GM23248 (cell line): ENCODE measurements at places on chromosomes 4 and X.
A peak's percentile ranks its signal among the peaks of the same experiment; 100 is the strongest.

DNA sequence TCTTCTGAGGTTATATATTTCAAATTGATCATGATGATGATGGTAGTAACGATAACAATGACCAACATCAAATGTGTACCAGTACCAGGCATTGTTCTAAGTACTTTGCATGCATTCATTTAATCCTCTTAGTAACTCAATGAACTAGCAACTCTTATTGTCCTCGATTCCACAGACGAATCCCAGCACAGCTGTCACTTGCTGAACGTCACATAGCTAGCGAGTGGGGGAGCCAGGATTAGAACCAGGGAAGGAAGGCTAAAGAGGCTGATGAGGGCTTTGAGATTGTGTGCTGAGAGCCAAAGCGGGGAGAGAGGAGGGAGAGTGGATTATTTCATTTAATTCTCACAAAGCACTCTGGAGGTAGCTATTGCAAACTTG lies 103.6 kb downstream of the PHOX2B start:
- no peak for DNase-seq

GRCh38 chr4:88812420-88812819 lies 114.8 kb upstream of the NAP1L5 start:
- DNase-seq, result no peak

GRCh38 chr4:152458801-152459302 lies 77.0 kb downstream of the FBXW7 start:
- DNase-seq, result peak; percentile 2

GRCh38 chrX:129626026-129626425 lies 28.7 kb downstream of the APLN start:
- DNase-seq, result no peak

DNA sequence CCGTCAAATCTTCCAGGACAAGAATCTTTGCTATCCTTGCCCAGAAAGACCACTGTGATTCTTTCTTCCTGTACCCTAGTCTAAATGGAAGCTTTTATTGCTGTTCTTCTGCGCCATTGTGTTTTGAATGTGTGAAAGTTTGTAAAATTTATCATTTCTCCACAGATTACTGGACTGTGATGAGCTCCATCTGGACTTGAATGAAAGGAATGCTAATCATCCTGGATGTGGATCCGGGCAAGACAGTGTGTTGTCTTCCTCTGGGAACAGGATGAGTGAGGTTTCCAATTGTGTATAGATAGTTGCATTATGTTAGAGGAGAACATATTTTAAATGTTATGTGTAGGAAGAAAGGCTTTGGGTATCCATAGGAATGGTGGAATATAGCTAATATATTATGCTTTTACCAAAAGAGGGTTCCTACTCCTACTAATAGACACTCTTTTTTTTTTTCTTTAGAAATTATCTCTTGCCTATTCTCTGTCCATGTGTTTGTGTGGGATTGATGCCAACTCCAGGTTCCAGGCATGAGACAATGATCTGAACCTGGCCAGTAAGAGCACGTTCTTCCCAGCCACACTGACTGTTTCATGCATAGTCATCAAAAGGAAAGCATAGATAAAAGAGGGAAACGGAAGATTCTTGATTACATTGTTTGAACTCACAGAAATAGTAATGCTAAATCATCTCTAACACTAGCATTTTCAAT lies 803.6 kb upstream of the ADGRL3 start:
- DNase-seq, result no peak

- DNase-seq, result no peak
These were observed 15.7 kb downstream of the RNF128 start for GRCh38 chrX:106742193-106742592.

- no peak for DNase-seq
These were observed 123.9 kb upstream of the GC start for GRCh38 chr4:71907782-71908181.

- no peak for DNase-seq
These were observed 63.1 kb downstream of the SERPINA7 start for GRCh38 chrX:105975382-105975781.

GRCh38 chr4:165716472-165716871 lies 156.6 kb upstream of the TLL1 start:
- DNase-seq, result no peak

GRCh38 chr4:158079661-158080060 lies 93.2 kb downstream of the GASK1B start:
- DNase-seq, result peak; percentile 24

DNA sequence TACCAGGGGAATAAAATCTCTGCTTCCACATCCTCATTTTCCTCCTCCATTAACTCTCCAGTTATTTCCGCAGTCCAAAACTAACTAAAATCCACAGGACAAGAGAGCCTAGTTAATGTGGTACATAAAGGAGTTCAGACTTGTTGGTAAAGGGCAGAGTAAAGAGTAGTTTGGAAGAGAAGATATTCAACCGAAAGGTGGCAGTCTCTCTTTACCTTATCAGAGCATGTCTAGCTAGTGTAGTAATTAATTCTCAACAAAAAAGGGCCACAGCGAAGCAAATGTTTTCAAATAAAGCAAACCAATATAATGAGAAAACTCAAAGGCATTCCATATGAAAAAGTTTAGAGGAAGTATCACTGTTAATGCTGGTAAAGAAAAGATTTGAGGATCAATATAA lies 286.5 kb downstream of the GLUD2 start:
- DNase-seq, result no peak

- no peak for DNase-seq
These were observed 57.8 kb downstream of the PPP1R2C start for GRCh38 chrX:42720209-42720608.

- DNase-seq, result no peak
These were observed 85.9 kb downstream of the FIP1L1 start for GRCh38 chr4:53463340-53463739.

DNA sequence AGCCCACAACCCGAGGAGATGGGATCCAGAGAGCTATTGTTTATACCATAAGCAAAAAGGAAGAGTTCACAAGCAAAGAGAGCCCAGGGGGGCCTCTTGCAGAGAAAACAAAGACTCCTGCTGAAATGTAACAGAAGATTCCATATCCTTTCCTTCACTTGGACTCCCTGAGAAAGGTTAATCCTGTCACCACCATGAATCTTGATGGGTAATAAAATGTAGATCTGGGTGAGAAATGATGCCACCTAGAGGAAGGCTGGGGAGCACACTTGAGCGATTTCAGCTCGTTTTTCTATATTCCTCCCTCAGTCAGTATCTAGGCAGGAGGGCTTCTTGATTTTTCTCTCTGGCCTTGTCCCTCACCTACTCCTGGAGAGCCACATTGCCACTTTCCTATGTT lies 10.2 kb upstream of the KCNE5 start:
- peak; percentile 36 for DNase-seq

- peak; percentile 91 for DNase-seq
These were observed 1.0 kb upstream of the PDGFRA start for GRCh38 chr4:54228056-54228527.

DNA sequence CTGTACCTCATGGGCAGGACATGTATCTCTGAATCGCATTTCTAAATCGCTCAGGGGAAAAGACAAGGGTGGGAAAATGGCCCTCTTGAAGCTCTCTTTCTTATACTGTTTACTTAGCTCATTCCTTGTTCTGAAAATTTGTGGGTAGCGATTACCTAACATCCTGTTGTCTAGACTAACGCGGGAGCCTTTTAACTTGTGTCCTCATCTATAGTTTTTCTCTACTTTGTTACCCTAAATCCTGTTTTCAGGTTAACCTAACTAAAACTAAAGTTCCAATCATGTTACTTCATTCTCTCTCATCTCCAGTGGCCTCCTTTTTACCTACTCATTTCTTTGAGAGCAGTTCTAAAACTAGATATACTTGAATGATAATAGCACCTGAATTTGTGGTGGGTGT lies 45.0 kb downstream of the SNX25 start:
- DNase-seq, result no peak

GRCh38 chr4:167452922-167453430 lies 218.7 kb upstream of the SPOCK3 start:
- DNase-seq, result no peak

- DNase-seq, result no peak
These were observed 1.9 kb downstream of the SEC24D start for GRCh38 chr4:118834070-118834469.

- peak; percentile 86 for DNase-seq
These were observed 234.5 kb upstream of the SLIT2 start for GRCh38 chr4:20017070-20017776.

GRCh38 chr4:123398853-123399626 lies 2.4 kb downstream of the SPRY1 start:
- peak; percentile 75 for DNase-seq

DNA sequence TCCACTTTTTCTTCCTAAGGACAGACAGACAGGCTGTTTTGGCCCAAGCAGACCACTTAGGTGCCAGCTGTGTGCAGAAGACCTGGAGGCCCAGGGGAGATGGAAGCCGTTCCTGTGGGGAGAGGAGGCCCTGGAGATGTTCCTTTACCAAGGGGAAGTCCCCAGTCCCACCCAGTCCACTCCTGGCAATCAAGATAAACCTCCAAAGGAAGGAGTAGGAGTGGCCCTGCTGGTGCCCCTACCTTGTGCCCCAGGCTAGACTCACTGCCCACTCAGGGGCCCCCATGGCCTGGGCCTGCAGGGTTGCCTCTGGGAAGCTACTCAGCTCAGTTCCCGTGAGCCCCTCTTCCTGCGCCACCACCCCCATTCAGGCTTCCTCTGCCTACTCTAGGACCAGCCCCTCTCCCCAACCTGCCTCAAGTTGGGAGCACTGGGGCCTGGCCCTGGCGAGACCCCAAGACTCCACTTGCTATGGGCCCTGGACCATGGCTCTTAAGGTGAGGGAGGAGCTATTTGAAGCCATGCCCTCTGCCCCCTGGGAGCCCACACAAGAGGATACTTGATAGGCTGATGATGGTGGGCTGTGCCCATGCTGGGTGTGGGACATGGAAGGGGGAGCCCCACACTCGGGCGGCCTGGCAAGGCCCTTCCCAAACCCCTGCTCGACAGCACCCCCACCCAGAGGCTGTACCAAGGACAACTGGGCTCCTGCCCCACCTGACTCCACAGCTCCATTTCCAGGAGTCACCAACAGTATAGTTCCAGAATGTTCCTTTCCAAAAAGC lies 24.8 kb upstream of the RNF4 start:
- DNase-seq, result no peak

DNA sequence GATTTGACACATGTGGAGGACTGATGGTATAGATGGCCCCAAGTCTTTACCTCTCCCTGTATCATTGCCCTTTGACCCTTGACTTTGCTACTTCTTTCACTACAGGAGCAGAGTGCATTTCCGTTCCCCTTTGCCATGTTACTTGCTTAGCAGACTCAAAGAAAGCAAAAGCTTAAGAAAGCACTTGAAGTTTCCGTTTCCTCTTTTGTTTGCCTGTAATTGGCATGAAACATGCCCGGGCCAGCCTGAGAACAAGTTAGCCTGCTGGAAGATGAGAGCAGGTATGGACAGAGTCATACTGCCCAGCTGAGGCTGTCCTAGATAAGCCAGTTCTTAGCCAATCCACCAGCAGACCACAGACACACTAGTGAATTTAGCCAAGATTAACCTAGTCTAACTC lies 206.0 kb downstream of the BCOR start:
- DNase-seq, result no peak
